ENCODE measurements at places on chromosomes 4 and X. TPM values are rescaled to one million over a fixed set of nuclear protein-coding genes. Genes with fewer than 3 reads are reported as not detected.

The AVPR2 gene
- total RNA-seq = not detected

The PTPN13 gene
- 50.3 TPM for total RNA-seq

The ADAMTS3 gene
- 4.2 TPM for total RNA-seq

The BCORL1 gene
- 22.3 TPM for total RNA-seq

The NXT2 gene
- 4.2 TPM for total RNA-seq

- DNase-seq = no peak
Measured at GRCh38 chr4:14850455-14851097, 151.7 kb upstream of the CPEB2 start.

DNA sequence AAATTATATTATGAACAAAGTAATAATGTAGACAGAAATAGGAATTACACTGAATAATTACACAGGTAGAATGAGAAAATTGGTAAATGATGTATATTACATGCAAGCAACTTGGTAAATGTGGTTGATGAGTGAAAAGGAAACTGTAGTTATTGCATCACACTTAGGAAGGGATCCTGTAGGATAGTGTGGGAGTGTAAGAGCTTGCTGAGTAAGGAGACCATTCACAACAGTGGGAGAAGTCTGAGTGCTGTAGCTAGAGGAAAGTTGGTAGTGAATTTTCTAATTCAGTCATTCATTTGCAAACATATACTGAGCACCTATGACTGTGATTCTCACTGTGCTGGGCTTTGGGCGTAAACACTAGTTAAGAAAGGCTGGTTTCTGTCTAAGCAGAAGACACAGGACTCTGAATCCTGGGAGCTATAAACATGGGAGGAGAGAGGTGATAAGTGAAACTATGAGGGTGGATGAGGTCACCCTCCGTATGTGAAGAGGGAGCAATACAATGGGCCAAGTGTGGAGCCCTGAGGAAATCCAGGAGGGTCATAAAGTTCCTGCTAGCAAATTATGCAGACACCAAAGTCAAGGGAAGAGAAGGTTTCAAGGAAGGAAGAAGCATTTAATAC lies 14.2 kb upstream of the CPE start:
- peak; percentile 22 for DNase-seq

GRCh38 chr4:110793381-110793801 lies 170.5 kb upstream of the PITX2 start:
- DNase-seq = peak; percentile 10

GRCh38 chr4:6465955-6466354 lies 6.5 kb downstream of the PPP2R2C start:
- DNase-seq = no peak

- DNase-seq = peak; percentile 72
Measured at GRCh38 chr4:169410839-169411770, 140.3 kb upstream of the SH3RF1 start.

- DNase-seq = peak; percentile 70
Measured at GRCh38 chr4:70703619-70704214, 15.4 kb downstream of the UTP3 start.

- DNase-seq = no peak
Measured at GRCh38 chr4:68082758-68083157, 46.9 kb downstream of the TMPRSS11F start.

DNA sequence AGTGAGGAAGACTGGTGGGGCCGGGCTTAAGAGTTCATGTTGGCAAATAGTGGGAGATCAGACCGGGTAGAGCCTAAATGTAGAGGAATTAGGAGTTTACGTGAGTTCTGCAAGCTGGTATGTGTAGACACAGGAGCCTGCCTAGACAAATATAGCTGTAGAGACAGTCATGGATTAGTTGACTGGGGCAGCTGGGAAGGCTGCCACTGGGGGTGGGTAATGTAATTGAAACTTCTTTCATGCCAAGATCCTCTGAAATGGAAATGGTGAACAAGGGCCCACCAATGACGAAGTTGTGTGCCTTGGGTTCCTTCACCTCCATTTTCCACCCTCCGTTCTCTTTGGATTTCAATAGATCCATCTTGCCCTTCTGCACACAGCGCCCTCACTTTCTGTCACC lies 11.9 kb upstream of the CAPN6 start:
- DNase-seq = no peak

DNA sequence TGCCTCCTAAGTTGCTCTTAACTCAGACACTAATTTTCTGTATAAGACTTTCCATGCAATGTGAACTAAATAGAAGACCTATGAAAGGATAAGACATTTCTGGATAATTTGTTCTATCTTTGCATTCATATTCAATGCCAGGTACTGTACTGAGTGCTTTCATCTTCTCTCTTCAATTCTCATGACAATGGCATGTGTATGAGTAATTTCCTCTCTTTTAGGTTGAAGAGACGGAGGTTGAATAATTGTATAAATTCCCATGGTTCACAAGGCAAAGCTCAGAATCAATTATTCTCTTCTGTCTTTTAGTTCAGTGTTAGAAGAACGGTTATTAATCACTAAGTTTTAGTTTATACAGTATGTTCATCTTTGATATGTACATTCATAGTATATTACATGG lies 29.3 kb upstream of the CFAP299 start:
- peak; percentile 69 for DNase-seq

Data from astrocyte (in vitro differentiated cells and primary cell).